Activated naive CD4-positive, alpha-beta T cell treated with anti-CD3 and anti-CD28 coated beads for 36 hours (primary cell): ENCODE measurements at places on chromosomes 7 and 10. TPM values are rescaled to one million over a fixed set of nuclear protein-coding genes. Genes with fewer than 3 reads are reported as not detected.

- H3K4me3 ChIP-seq = no peak overlapping the region
- DNase-seq = no peak
- no peak overlapping the region for H3K27ac ChIP-seq
- no peaks in the 10 kb centered on the region for H3K4me1 ChIP-seq
- no peaks in the 10 kb centered on the region for H3K36me3 ChIP-seq
These were observed 18.6 kb upstream of the SDK1 start for GRCh38 chr7:3282457-3282856.

DNA sequence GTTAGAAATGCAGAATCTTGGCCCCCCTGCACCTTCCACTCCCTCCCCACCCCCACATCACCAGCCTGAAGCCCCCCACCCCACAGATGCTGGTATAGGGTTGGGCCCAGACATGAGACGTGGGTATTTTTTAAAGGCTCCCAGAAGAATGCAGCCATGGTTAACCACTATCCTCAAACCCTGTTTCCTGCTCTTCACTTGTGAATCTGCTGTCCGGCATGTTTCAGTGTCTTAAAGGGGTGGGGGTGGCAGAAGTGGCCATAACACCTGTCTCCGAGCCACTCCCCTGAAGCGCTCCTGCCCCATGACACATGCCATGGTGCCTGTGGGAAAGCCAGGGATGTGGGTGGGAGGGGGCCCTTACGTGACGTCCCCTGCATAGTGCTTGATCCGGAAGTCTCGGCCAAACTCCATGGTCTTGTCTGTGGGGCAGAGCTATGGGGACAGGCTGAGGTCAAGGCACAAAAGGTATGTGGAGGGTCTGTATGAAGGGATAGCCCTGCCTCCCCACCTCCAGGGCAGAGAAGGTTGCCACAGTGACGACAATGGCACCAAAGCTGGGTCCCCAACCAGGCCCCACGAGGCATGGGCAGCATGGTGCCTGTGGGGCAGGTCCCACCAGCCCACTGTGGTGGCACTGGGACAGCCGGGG is 9.6 kb downstream of the MYO1G start:
- peak overlapping the region; percentile 18 for H3K27ac ChIP-seq
- H3K4me3 ChIP-seq = no peak overlapping the region
- peaks cover 70% of the 10 kb centered on the region for H3K36me3 ChIP-seq
- peaks cover 17% of the 10 kb centered on the region for H3K4me1 ChIP-seq
- H3K27me3 ChIP-seq = no peaks in the 10 kb centered on the region

RGR gene
- not detected for total RNA-seq

RAMP3 gene
- not detected for total RNA-seq

DNA sequence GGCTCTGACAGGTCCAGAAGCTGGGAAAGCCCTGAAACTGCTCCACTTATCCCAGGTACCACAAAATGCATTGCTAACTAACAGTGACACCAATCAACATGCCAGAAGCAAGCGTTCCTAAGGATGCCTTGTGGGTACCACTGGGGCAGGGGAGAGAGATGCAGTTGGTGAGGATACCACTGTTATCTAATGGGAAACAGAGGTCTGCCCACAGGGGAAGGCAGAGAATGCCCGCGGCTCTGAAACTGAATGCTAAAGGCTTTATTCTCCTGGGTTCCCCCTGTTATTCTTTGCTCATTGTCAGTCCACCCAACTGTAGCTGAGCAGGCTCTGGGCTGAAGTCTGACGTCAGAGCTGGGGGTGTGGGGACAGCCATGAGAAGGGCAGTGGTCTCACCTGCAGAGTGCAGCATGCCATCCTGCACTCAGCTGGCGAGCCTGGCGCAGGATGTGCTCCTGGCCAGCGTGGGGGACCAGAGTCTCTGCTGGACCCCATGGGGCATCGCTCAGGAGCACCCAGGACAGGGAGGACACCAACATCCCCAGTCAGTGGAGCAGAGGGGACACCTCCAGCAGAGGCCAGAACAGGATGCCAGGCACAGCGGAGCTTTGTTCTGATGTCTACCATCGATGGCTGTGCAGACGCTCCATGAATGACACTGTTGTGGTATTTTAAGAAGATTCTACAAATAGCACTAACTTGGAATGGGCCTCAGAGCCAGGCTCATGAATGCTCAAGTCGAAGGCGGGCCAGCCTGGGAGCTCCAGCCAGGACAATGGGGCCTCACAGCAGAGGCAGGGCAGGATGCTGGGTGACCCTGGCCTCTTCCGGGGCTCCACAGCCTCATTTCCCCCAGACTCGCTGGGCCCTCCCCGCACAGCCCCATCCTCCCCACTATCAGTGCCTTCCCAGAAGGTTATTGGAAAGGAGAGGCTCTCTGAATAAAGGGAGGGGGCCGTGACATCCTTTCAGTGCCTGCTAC is 95.8 kb downstream of the ARHGAP22 start:
- DNase-seq = no peak
- no peak overlapping the region for H3K4me3 ChIP-seq
- H3K36me3 ChIP-seq = no peaks in the 10 kb centered on the region
- no peak overlapping the region for H3K27ac ChIP-seq

- H3K4me3 ChIP-seq = no peak overlapping the region
- H3K4me1 ChIP-seq = peaks cover 8% of the 10 kb centered on the region
- peaks cover 10% of the 10 kb centered on the region for H3K27me3 ChIP-seq
- peak; percentile 41 for DNase-seq
These were observed 169.5 kb upstream of the SVIL start for GRCh38 chr10:29804025-29804852.

HOXA1 gene
- 0.24 TPM for total RNA-seq

CLDN15 gene
- total RNA-seq = 9.8 TPM
